ENCODE measurements at places on chromosomes 5 and 9.

GRCh38 chr9:4788703-4789102 lies 4.0 kb upstream of the RCL1 start:
- DNase-seq, result no peak

- no peak for DNase-seq
These were observed 143.2 kb downstream of the HMHB1 start for GRCh38 chr5:143955141-143955540.

DNA sequence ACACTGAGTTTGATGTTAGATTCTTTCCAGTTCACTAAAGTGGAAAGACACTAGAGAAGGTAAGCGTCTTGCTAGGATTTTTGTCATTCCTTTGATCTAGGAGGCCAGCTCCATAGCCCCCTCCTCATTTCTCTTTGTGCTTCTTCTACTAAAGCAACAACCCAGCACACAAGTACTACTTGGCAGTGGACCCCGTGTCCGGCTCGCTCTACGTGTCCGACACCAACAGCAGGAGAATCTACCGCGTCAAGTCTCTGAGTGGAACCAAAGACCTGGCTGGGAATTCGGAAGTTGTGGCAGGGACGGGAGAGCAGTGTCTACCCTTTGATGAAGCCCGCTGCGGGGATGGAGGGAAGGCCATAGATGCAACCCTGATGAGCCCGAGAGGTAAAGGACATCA lies 76.6 kb upstream of the WWC1 start:
- DNase-seq, result no peak

- no peak for DNase-seq
These were observed at the start of gene PCDHA1 for GRCh38 chr5:140785905-140786686. Gene PCDHA1, plus strand, starts transcription at chr5:140786140.

GRCh38 chr9:95726756-95727155 lies 148.7 kb upstream of the ERCC6L2 start:
- DNase-seq, result peak; percentile 3

DNA sequence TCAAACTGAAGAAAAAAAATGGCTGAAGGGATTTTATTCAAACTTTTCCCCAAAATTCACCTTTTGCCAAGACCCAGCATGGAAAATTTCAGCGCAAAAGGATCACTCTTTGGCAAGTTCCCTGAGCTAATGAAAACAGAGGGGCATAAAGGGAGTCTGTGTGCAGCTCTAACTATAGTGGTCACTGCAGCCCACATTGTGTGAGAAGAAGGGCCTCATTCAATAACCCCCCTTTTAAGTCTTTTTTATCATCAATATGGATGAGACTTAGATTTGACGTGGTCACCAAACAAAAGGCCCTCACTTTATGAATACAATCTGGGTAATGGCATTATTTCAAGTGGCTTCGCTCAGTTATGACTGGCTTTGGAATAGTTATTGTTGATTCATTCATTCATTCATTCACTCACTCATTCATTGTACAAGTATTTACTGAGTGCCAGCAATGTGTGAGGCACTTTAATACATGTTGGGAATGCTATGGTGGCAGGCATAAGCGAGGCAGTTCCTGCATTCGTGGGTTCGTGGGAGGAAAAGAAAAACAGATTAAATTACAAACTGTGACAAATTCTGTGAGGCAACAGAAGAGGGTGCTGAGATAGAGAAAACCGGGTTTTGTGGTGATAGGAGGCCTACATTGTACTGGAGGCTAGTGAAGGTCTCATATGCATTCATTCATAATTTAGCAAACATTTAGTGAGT lies 145.7 kb upstream of the KLF4 start:
- no peak for DNase-seq

DNA sequence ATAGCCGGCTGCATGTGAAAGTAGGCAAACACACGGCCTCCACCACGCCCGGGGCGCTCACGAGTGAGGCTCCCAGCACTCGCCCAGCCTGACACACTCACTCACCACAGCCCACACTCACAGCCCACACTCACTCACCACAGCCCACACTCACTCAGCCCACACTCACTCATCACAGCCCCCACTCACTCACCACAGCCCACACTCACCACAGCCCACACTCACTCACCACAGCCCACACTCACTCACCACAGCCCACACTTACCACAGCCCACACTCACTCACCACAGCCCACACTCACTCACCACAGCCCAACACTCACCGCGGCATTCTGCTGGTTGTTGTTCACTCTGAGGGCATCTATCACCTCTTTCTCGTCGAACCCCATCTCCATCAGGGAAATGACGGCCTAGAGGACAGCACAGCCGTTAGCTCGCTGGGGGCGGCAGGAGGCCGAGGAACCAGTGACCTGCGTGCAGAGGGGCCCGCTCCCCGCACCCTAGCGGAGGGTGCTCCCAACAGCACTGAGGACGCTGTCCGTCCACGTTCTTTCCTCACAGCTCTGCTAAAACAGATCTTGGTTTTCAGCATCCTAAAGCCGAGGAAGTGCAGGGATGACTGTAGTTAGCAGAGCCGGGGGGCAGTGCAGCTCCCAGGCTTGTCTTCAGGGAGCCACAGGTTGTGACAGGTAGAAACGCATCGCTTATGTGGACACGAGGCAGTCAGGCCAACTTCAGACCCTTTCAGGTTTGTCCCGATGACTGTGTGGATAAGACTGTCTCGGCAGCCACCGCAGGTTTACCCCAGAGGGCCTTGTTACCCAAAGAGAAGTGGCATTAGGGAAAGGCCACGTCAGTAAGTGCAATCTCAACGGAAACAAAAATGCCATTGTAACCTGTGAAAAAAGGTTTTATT lies 21.6 kb downstream of the UBAC1 start:
- no peak for DNase-seq

DNA sequence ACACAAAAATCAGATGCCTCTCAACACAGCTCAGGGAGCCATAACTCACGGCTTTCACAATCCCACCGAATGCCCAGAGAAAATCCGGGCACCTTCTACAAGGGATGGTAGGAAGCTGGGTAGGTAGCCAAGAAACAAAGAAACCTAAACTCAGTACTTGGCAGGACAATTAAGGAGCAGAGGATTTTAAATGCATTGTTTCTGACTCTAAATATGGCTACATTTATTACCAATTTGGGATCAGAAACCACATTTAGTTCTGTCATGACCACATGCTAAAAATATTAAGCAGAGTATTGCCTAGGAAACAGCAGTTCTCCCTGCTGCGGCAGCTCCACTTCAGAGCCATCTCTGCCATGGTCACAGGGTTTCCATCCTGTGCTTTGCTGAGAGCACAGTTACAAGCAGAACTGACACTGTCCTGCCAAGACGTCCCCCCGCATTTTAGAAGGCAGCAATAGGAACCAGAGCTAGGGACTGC lies 57.5 kb downstream of the SIL1 start:
- DNase-seq, result no peak

DNA sequence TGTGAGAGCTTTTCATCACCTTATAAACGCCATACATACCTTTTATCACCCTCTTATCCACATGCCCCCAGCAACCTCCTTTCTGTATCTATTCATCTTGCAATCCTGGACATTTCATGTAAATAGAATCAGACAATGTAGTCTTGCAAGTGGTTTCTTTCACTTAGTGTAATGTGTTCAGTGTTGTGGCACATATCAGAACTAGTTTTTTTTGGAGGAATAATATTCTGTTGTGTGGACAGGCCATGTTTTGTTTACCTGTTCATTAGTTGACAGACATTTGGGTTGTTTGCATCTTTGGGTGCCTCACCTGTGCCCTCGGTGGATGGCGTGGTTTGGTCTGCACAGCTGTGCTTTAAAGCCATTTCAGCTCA lies 1.3 kb downstream of the SQSTM1 start:
- DNase-seq, result no peak

DNA sequence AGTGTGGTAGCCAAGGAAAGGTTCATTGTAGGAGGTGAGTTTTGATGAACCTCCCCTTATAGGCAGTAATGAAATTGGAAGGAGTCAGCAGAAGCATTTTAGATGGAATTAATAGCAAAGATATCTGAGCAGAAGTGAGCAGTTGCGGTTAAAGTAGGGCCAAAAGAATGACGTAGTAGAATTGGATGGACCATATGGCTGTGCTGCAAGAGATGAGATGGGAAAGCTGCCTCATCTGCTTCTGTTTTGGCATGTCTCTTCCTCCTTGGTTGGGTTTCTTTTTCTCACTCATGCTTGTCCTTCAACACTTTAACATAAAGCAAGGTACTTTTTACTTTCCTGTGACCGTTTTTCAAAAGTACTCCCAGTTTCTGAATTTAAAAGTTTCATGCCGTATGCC lies 55.8 kb downstream of the AQP7 start:
- DNase-seq, result no peak

- DNase-seq, result no peak
These were observed 37.1 kb downstream of the LAMC3 start for GRCh38 chr9:131046093-131046380.

DNA sequence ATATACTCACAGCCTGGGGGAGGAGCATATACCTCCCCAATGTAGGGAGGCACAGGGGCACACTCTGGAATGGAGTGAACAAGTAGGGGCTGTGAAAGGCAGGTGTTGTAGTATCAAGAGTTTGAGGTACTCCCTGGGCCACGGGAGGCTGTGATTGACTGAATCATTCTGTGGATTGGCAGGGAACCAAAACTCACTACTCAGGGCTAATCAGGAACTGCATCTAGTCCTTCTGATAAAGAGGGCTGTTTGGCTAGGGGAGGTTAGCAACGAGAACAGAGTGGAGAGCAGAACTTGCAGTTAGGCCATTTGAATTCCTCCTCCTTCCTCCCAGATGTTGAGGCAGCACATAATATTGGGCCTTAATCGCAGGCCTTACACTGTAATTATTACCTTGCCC lies 369.2 kb upstream of the MPDZ start:
- no peak for DNase-seq

GRCh38 chr5:143698574-143698973 lies 113.4 kb upstream of the HMHB1 start:
- no peak for DNase-seq

- no peak for DNase-seq
These were observed 105.3 kb downstream of the VAV2 start for GRCh38 chr9:133886563-133887501.

DNA sequence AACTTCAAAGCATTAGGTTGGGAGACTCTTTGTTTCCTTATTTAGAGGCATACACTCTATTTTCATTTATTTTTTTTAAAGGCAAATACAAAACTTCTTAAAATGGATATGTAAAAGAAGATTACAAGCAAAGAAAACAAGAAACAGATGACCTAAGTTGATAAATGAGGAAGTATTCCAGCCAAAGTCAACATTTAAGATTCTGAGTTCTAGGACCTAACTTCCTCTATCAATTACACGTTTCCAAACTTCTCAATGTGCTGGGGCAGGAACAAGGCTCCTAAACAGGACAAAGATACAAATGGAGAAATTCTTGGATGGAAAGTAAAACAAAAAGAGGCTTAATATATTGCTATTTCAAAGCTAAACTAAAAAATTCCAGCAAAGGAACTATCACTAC lies 89.5 kb downstream of the TLE1 start:
- no peak for DNase-seq

All from NCI-H187 (cell line).